ENCODE measurements at places on chromosomes 1 and 21.

GRCh38 chr1:212621949-212622305 lies 13.4 kb downstream of the ATF3 start:
- peak; percentile 12 for ATAC-seq

DNA sequence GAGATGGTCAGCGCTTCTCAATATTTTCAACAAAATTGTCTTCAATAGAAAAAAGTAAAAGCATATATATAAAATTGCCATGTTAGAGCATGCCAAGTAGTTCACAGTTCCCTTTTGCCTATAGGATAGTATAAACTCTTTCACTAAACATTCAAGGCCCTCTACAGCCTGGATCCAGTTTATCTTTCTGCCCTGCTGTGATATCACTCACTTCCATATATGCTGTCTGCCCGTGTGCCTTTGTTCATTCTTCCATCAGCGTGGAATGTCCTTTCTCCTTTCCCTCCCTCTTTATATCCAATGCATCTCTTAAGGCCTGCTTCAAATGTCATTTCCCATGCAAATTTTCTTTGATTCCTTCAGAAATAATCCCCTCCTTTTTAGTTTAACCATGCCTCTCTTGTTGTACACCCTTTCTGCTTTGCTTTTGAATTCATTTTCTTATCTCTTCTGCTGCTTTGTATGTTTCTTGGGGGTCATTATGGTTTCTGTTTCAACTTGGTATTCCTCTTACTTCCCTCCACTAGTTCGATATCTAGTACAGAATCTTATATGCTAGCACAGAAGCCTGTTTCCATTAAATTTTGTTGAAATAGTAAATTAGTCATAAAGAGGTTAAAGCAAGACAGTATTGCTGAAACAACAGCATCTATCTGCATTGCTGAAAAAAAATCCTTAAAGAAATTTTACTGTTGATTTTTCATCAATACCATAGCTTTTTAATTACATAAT lies 44.7 kb downstream of the XCL2 start:
- ATAC-seq, result no peak

DNA sequence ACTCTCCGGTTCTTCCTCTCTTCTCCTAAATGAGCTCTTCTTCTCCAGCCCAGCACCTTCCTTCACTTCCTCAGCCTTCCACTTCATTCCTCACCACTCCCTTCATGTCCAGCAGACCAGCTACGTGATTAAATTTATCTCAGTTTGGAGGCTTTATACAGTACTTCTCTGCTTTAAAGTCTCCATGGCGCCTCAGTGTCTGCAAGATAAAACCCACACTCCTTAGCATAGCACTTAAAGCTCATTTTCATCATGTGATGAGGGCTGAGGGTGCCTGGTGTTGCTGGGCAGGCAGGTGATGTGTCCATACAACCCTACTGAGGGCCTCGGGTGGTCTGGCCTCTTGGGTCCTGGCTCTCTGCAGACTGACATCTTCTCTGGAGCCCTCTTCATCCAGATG lies 7.7 kb downstream of the SLC5A9 start:
- no peak for ATAC-seq

GRCh38 chr1:71521655-71522264 lies 440.9 kb upstream of the ZRANB2 start:
- peak; percentile 63 for ATAC-seq

- peak; percentile 57 for ATAC-seq
Observed at GRCh38 chr1:159214149-159214760, 9.6 kb downstream of the ACKR1 start.

DNA sequence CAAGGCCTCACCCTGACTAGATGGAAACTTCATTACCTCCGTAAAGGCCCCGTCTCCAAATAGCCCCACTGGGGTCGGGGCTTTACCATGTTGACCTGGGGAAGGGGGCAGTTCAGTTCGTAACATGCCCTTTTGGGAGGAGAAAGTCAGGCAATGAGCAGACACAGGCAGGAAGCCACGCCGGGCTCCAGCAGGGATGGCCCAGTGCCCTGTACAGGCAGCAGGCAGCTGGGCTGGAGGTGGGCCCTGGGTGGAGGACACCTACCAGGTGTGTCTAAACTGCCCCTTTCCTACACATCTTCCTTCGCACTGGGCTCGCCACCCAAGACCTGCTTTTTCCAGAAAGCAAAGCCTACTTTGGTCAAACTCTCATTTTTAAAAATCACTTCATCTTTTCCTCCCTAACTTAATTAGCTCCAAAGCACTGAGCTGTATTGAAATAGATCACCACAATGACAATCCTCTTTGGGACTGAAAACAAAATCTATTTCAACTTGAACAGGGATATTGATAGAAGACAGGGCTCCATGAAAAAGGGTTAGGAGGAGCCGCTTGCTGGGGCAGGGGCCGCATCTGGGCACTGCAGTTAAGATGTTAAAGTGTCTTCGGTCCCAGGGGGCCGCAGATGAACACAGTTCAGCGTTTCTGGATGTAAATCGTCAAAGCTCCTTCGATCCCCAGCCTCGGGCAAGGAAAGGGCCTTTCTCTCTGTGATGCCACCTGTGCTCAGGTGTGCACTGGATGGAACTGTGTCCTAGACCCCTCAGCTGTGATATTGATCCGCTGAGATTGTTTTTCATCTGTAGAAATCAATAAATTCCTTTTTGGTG lies 104.6 kb downstream of the PDE9A start:
- no peak for ATAC-seq
